ENCODE measurements at places on chromosomes 1 and 21.

GRCh38 chr1:159889202-159889601, 10.8 kb downstream of the CFAP45 start:
- DNase-seq = no peak

DNA sequence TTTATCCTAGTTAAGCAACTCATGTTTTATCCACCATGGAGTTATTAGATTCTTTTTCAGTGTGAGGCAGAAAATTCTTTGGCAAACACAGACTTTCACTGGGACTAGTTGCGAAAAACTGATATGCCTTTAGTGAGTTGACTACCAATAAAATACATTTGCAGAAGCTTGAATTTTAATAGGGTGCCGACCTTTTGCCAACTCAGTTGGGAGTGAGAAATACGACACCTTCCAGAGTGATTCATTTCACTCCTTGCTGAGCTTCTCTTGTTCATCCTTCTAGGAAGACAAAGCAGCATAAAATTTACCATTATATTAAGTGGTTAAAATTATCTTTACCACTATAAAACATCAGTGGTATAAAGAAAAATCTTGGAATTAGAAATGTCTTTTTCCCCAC, 1.2 kb upstream of the KRTAP23-1 start:
- no peak for DNase-seq

DNA sequence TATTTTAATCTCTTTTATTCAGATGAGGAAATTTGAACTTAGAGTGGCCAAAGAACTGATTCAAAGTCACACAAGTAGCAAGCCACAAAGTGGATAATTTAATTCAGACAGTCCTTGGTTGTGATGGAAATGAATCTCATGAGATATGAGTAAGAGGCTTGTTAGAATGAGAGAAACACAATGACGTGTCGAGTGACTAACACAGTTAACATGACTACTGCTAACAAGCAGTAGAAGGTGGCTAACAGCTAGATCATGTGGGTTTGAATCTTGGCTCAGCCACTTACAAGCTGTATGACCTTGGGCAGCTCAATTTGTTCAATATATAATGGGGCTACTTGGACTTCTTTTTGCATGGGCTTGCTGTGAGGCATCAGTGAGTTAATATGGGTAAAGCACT, 104.5 kb upstream of the LMO4 start:
- DNase-seq = no peak

DNA sequence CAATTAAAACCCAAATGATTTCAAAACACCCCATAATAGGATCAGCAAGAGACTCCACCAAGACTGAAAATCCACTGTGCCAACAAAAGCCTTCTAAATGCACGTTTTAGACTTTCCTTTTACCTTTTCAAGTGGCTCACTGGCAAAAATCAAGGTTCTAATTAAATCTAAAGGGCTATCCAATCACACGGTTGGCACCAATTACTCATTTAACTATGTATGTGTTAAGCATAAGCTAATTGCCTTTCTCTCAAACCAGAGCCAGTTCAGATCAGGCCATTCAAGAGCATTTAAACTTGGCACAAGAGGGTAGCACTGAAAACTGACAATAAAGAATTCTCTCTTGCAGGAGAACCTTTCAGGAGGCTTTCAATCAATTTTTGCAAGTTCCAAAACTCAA, 139.5 kb downstream of the RGS7 start:
- DNase-seq = no peak

GRCh38 chr21:38273745-38274542, 17.2 kb downstream of the KCNJ15 start:
- no peak for DNase-seq

GRCh38 chr21:26686278-26686677, 113.2 kb upstream of the CYYR1 start:
- DNase-seq = peak; percentile 60

GRCh38 chr1:194341587-194341986, 1155.2 kb upstream of the B3GALT2 start:
- DNase-seq = peak; percentile 18

- DNase-seq = no peak
Observed at GRCh38 chr1:113438505-113439276, 48.4 kb downstream of the MAGI3 start.

DNA sequence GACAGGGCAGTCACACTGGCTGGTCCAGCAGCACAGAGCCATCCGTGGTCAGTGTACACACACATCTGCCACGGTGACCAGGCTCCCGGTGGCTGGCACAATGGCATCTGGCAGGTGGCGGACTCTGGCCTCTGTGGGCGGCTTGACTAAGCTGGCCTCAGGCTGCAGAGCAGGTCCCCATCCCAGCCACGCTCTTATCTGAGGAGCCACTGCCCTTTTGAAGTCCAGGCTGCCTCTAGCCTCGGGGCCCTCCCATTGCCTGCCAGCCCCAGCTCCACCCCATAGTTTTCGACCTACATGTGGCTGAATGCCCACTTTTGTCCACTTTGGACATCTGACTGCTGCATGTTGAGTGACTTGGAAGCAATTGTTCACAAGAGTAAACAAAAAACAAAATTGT, 29.9 kb upstream of the EDN2 start:
- DNase-seq = no peak

GRCh38 chr21:39156024-39156423, 27.2 kb downstream of the PSMG1 start:
- no peak for DNase-seq

- no peak for DNase-seq
Observed at GRCh38 chr1:117710710-117711109, 104.9 kb downstream of the TENT5C start.

DNA sequence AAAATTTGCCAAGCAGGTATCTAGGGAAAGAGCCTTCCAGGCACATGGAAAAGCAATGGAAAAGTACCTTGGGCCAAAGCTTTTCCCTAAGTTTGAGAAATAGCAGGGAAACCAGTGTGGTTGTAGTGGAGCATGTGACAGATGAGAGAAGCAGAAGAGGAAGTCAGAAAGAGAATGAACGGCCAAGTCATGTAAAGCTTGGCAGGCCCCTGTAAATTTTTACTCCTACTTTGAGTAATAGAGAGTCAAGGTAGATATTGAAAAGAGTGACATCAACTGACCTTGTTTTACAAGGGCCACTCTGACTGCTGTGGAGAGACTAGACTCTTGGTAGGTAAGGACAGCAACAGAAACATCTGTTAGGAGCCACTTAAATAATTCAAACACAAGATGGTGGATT, 180.9 kb upstream of the PRMT6 start:
- no peak for DNase-seq

DNA sequence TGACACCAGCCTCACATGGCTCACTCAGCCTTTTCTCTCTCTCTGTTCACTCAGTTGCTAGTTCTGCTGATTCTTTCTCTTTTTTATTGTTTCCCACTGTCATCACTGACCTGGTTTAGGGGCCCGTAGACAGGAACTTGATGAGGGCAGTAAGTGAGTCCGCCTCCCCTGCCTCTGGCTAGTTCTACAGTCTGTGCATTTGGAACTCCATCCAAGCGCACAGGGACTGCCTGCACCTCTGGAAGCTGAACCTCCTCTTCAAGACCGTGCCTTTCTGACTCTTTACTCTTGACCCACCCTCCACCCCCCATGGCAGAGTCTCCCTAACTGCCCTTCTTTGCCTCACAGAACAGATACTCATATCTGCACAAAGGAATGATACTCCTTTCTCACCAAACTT, 4.2 kb downstream of the TENT5C start:
- no peak for DNase-seq

All from activated naive CD4-positive, alpha-beta T cell treated with anti-CD3 and anti-CD28 coated beads for 36 hours (primary cell).